ENCODE measurements at places on chromosomes 12 and 14. TPM values are rescaled to one million over a fixed set of nuclear protein-coding genes. Genes with fewer than 3 reads are reported as not detected.
A peak's percentile ranks its signal among the peaks of the same experiment; 100 is the strongest.

KLRD1 gene
- polyA plus RNA-seq: 0.59 TPM

DNA sequence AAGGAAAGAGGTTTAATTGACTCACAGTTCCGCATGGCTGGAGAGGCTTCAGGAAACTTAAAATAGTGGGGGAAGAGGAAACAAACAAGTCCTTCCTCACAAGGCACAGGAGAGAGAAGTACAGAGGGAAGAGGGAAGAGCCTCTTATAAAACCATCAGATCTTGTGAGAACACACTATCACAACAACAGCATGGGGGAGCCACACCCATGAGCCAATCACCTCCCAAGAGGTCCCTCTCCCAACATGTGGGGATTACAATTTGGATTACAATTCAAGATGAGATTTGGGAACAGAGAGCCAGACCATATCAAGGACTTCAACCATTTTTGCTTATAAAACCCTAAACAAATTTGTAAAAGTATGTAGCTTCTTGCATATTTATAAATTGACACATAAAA is 45.8 kb downstream of the SLCO1C1 start:
- DNase-seq: no peak

DNA sequence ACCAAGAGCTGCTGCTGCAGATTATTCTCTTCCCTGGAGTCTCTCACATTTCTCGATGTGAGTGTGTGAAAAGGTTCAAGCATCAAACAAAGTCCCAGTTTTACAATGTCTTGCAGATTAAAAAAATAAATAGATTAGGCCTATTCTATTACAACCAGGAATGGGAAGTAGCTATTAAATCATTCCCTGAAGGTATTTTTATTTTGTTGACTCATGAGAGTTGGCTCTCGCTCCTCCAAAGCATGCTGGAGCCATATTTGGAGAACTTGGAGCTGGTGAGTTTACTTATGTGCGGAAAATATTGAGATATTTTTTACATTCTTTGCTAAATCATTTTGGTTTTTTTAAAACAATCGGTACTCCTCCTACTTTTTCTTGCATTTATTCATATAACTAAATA is 572.3 kb downstream of the ETNK1 start:
- DNase-seq: no peak

- peak; percentile 78 for DNase-seq
Measured at GRCh38 chr12:6869049-6870021, 2.0 kb downstream of the TPI1 start.

OTOGL gene
- 0.44 TPM for polyA plus RNA-seq

SPIC gene
- polyA plus RNA-seq: not detected

ASIC1 gene
- polyA plus RNA-seq: 9.5 TPM

REP15 gene
- polyA plus RNA-seq: 1.4 TPM

GRCh38 chr12:42846782-42847181 is 257.2 kb upstream of the PRICKLE1 start:
- DNase-seq: no peak

RNASE7 gene
- polyA plus RNA-seq: 0.14 TPM

ESRRB gene
- polyA plus RNA-seq: 2.7 TPM

- DNase-seq: no peak
Measured at GRCh38 chr14:37708481-37708880, 113.1 kb downstream of the TTC6 start.

- peak; percentile 59 for DNase-seq
Measured at GRCh38 chr12:94650143-94651056, at the start of gene TMCC3. TMCC3 (minus strand) TSS chr12:94650557; CDS start chr12:94650430, 127 bp downstream.

DNA sequence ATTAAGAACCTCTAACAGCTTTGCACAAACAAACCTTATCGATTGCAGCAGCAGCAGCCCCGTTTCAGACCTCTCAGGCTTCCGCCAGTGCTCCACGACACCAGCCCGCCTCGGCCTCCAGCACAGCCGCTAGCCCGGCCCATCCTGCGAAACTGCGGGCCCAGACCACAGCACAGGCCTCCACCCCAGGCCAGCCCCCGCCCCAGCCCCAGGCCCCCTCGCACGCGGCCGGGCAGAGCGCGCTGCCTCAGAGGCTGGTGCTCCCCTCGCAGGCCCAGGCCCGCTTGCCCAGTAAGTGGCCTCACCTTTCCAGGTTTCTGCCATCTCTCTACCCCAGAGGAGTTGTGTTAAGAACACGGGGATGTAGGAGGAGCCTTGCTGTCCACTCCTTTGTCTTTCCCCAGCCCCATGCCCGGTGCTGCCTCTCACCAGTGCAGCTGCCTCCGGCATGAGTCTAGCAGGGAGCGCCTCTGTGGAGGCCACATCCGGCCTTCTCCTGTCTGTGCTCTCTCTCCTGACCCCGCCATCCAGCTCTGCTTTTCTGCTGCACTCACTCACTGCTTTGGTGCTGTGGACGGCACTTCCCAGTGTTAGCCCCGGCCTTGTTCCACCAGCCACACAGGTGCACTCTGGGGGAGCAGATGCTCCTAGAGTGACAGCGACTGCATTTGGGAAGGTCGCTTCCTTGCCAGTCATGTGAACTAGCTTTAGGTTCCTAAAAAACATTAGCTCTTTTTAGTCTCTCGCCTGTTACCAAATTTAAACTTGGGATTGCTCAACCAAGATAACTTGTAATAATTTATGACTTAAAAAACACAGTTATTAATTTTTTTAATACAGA is 71.5 kb downstream of the EP400 start:
- DNase-seq: no peak

FAIM2 gene
- 10.3 TPM for polyA plus RNA-seq

DNA sequence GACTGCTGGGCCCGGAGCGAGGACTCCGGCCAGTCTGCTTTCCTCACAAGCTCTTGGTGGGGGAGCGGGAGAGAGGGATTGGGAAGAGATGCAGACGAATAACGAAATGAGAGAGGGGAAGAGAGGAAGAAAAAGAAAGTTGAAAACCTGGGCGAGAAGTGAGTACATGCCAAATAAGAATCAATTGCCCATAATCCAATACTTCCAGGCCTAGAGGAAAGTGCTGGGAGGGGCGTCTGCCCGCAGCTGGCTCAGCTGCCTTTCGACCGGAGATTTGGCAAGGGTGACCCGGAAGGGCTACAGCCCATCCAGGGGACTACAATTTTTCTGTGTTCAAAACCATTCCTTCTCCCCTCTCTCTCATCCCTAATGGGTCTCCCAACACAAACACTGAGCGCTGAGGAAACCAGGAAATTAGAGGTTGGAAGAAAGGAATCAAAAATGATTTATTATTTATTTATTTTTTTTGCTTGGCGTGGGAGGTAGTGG is 4.9 kb downstream of the NKX2-1 start:
- DNase-seq: no peak

- no peak for DNase-seq
Measured at GRCh38 chr14:106564058-106564643, 1037.8 kb downstream of the TMEM121 start.

DNA sequence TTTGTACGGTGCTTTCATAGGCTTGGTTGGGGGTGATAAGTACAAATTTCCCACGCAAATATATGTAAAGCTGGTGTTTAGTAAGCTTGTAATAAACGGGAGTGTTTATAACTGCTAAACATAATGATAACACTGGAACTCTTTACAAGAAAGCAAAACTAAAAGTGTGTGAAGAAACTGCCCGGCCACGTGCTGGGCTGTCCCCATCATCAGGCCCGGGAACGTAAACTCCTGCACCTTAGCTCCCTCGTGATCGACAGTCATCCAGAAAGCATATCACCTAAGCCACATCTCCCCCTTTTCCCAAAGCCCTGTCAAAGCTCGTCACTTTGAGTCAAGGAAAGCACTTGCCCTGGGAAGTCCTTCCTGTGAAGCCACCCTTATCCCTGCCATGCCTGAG is 18.0 kb upstream of the PARP11 start:
- no peak for DNase-seq

- no peak for DNase-seq
Measured at GRCh38 chr14:104676130-104676693, 13.2 kb upstream of the INF2 start.

GRCh38 chr12:26790645-26790994 is 42.4 kb downstream of the ITPR2 start:
- DNase-seq: no peak

OAS3 gene
- polyA plus RNA-seq: 6.5 TPM

TAS2R42 gene
- not detected for polyA plus RNA-seq
